CD4-positive, alpha-beta memory T cell (primary cell): ENCODE measurements at places on chromosomes 12 and 14. TPM values are rescaled to one million over a fixed set of nuclear protein-coding genes. Genes with fewer than 3 reads are reported as not detected.

- no peak for DNase-seq
Observed at GRCh38 chr12:125434936-125435443, 369.8 kb downstream of the AACS start.

DNA sequence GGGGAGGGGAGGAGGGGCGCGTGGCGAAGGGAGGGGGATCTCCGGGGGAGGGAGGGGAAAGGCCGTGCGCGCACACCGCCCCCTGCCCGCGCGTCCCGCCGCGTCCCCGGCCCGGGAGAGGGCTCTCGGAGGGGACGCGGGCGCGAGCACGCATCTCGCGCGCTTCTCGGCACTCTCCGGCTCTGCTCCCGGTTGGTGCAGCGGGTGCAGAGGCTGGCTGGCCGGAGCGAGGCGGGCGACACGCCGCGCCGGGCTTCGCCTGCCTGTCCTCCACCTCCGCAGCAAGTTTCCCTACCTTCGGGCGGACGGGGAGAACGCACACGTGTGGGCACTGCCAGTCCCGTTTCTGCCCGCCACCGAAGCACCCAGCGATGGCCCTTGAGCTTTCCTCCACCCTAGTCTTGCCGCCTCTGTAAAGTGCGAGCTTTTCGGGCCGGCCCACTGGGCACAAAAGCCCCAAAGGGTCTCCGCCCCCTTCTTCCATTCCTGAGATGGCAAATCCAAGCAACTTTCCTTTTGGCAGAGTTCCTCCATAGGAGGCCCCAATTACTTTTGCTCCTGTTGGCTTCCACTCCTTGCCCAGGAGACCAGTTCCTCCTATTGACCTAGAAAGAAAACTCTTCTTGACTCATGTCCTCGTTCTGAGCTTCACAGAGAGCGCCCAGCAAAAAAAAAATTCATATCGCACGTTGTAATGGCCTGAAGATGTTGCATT, 363 bp upstream of the CSAD start:
- peak; percentile 16 for DNase-seq

GRCh38 chr12:2772370-2772769, 22.4 kb upstream of the FKBP4 start:
- DNase-seq: no peak

DNA sequence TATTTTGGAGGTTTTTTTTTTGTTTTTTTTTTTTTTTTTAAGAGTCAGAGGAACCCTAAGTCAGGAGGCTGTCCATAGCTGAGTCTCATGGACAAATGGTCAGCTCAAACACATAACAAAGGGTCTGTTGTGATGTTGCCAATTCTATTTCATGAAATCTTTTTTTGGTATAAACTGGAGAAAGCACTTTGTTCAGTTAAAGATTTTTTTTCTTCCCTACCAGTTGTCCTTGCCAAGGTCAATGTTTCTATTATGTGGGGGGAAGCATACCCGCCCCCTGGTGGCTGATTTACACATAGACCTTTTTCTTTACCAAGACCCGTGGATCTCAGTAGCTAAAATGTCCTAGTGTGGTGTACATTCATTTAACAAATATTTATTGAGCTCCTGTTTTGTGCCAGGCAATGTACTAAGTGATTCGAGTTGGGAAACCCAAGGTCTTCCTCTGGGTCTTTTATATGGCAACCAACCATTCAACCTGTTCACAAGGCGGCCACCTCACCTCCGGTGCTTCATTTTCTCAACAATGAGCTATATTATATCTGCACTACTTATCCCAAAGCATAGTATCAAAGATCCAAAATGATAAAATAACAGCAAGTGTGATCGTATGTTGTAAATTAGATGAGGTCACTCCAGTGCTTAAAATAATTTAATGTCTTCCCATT, 214.5 kb downstream of the PAH start:
- DNase-seq: peak; percentile 2

- DNase-seq: no peak
Observed at GRCh38 chr12:48773686-48774085, 15.2 kb downstream of the ADCY6 start.

GRCh38 chr12:9721394-9722092, 11.4 kb downstream of the CLECL1 start:
- DNase-seq: no peak

GRCh38 chr12:48451372-48451771, 21.0 kb upstream of the ANP32D start:
- no peak for DNase-seq

Gene ESR2
- 0.12 TPM for polyA plus RNA-seq

Gene LRTM2
- polyA plus RNA-seq: not detected

Gene SLC8A3
- not detected for polyA plus RNA-seq
